ENCODE measurements at places on chromosomes 3 and 15. TPM values are rescaled to one million over a fixed set of nuclear protein-coding genes. Genes with fewer than 3 reads are reported as not detected.

The ALDH1L1 gene
- not detected for polyA plus RNA-seq

The ALS2CL gene
- 1.0 TPM for polyA plus RNA-seq

The DPPA4 gene
- polyA plus RNA-seq = not detected

The B2M gene
- polyA plus RNA-seq = 5,536 TPM

The MON1A gene
- 8.1 TPM for polyA plus RNA-seq

The LDHAL6B gene
- polyA plus RNA-seq = not detected

The CELF6 gene
- 0.10 TPM for polyA plus RNA-seq

DNA sequence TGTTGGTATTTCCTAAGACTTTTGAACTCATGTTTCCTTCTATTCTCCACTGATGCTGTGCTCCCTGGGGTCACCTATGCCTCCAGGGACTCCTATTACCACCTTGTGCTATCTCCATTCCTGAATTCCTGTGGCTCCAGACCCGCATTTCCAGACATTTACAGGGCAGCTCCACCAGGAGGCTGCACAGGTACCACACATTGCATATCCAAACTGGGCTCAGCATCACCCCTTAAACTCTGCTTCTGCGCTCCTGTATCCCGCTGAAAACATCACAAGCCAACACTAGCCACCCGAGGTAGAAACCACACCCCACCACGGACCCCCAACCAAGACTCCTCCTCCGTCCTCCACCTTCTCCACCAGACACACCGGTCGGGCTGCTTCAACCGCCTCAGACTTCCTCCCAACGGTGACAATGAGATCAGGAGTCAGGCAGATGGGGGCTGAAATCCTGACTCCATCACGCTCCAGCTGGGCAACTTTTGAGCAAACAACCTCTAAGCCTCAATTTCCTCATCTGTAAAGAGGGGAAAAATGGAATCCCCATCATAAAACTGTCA, 10.4 kb downstream of the TNK2 start:
- no peak for DNase-seq

DNA sequence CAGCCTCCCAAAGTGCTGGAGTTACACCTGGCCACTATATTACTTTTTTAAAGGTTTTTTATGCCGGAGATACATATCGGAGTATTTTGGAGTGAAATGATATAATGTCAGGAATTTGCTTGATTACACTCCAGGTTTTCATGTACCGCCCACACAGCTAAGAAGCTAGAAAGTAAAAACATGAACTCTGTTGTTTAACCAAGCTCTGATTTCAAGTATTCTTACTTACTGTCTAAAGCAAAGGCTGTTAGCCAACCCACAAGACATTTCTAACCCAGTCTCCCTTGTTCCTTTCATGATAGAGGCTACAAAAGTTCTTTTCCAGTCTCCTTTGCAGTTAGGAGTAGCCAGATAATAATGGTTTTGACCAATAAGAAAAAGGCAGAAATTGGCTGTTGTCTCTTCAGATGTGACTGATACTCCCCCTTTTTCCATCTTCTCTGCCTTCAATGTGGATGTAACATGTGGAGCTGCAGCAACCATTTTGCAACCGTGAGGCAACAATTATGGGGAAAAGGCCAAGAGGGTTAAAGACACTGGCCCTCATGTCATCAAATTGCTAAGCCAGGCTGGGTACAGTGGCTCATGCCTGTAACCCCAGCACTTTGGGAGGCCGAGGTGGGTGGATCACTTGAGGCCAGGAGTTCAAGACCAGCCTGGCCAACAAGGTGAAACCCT, 6.1 kb upstream of the CP start:
- DNase-seq = no peak

GRCh38 chr3:13136426-13136825, 63.2 kb upstream of the IQSEC1 start:
- no peak for DNase-seq

DNA sequence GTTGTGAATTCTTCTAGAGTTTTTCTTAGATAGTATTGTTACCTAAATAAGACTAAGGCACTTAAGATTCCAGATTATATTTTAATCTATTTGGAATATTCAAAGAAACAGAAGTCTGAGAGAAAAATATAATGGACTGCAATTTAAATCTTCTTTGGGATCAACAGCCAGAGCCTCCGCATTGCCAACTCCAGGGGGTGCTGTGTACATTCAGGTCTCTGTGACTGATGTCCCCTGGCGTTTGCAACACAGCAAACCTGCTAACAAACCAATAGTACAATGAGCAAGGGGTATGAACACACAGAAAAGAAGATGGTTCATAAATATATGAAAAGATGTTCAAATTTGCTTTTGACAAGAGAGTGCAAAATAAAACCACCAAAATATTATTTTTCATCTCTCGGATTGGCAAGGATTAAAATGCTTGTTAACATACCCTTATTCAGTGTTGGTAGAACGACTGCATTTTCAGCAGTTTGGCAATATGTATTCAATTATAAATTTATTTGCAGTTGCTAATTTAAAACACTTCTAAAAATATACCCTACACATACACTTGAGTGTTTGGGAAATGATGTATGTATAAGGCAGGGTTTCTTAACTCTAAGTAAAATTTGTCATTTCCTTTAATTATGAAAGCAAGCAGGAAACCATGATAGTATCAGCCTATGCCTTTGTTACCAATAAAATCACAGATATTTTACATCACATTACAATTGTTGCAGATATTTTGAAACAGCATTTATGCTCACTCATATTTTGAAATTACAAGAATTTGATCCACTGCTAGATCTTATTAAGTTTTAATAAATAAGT, 16.1 kb upstream of the TM4SF1 start:
- peak; percentile 52 for DNase-seq

GRCh38 chr15:57549935-57550334, 41.8 kb upstream of the MYZAP start:
- no peak for DNase-seq

DNA sequence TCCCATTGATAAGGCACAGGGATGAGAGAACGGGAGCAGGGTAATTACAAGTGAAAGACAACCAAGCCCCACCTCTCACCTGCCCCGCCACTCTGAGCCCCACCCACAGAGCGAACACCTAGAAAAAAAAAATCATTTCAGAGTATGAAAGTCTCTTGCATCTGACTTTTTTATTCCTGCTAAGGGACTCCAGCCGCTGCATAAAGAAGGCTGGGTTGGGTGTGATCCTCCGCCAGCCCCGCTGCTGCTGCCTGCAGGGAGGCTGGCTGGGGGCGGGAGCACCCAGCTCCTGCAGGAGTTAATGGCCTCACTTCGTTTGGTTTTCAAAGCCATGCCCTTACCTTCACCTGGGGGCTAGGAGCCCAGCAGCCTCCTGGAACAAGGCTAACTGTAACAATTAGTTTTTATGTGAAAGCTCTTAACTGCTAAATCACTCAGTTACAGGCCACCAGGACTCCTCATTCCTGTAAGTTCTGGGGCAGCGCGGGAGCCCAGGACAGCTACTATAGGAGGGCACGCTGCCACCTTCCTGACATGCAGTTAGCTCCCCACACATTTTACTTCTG, 78.0 kb upstream of the SNRPA1 start:
- DNase-seq = no peak

DNA sequence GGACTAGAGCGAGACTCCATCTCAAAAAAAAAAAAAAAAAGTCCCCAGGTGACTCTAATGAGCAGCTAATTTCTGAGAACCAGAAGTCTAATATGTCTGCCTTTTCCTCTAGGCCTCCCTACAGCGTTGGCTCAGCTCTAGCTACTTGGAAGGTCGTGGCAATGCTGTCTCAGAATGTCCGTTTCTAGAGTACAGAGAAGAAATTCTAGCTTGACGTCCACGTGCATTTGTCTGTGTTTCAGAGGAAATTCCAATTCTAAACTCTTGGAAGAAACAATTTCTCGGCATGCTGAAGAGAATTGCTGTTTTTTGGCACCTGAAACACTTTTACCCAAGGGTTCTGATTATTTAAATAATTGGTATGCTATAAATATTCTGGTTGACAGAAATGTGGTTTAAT, 78.8 kb downstream of the SOX2 start:
- DNase-seq = no peak

DNA sequence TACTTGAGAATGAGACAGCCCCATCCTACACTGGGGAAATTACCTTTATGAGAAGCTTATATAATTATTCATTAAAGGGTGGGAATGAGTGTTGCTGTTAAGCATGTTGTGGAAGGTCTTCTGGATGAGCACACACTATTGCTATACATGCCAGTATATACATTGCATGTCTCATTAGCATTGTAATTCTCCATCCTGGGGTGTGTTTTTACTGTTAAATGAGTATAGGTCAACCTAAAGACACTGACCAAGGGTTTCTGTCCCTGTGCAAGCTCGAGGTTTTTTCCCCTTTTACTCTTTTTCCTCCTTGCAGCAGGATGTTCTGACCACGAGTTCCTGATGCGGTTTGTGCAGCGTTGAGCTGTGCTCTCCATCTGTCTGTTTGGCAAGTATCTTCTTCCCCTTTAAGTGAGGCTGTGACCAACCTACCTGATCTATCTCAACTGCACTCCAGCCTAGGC, 7.2 kb upstream of the IVD start:
- no peak for DNase-seq

DNA sequence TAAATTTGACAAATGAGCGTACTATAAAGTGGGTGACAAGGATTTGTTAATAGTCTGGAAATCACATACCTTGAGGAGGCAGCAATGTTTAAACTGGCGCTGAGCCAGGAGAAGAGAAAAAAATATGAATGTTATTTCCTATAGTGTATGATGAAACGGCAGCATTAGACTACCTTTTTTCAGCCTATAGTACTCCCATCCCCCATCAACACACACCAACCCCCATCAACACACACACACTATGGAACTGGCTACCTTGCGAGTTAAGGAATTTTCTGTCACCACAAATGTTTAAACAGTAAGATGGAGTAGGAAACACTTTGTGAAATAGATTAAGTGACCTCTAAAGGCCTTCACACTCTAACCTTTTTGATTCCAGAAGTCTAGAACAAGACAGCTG, 46.8 kb upstream of the ZCWPW2 start:
- DNase-seq = no peak
